ENCODE measurements at places on chromosomes 12 and 14.

DNA sequence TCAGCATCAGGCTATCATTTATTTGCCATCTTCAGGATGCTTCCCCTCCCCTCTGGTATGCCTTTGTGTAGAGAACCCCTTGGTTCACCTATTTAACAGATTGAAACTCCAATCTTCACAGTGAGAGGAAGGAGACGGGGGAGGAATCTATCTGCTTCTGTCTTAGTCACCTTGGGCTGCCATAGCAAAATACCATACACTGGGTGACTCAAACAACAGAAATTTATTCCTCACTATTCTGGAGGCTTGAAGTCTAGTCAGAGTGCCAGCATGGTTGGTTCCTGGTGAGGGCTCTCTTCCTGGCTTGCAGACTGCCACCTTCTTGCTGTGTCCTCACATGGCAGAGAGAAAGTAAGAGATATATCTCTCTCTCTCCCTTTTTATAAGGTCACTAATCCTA lies 13.5 kb upstream of the EML1 start:
- no peak for DNase-seq

DNA sequence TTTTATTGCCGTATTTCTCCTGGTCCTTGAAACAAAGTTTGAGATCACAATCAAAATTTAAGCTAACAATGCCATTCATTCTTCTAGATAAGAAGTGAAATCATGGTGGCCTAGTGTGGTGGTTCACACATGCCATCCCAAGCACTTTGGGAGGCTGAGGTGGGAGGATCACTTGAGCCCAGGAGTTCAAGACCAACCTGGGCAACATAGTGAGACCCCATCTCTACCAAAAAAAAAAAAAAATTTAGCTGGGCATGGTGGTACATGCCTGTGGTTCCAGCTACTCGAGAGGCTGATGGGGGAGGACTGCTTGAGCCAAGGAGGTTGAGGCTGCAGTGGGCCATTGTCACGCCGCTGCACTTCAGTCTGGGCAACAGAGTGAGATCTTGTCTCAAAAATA lies 24.2 kb downstream of the GDF11 start:
- DNase-seq = no peak

- no peak for DNase-seq
Observed at GRCh38 chr14:89921346-89921745, 33.2 kb downstream of the EFCAB11 start.

DNA sequence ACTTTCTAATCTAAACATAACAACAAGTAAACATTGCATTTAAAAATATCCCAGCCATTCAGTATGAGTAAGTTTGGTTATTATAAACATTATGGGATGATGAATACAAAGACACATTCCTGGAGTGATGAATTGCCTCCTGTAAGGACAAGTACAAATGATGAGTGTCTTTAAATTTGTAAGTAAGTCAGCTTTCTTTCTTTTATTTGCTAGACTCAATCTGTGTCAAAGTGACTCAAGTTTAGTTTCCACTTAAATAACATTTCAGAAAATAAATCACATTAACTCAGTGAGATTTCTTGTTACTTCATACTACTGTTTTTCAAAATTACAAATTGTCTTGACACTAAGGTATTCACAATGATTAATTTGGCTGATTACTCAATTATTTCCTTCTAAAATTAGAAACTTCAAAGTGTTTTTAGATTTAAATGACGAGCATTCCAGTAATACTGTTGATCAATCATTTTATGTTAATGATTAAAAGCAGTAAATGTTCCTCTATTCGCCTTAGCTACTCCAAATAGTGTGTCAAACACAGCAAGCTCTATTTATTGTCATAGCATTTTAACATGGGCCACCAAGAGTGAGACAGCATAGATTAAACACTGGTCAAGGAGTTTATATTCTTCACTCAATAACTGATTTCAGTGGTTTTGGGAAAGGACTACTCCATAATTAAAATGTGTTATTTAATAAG lies 658.0 kb upstream of the MDGA2 start:
- no peak for DNase-seq

DNA sequence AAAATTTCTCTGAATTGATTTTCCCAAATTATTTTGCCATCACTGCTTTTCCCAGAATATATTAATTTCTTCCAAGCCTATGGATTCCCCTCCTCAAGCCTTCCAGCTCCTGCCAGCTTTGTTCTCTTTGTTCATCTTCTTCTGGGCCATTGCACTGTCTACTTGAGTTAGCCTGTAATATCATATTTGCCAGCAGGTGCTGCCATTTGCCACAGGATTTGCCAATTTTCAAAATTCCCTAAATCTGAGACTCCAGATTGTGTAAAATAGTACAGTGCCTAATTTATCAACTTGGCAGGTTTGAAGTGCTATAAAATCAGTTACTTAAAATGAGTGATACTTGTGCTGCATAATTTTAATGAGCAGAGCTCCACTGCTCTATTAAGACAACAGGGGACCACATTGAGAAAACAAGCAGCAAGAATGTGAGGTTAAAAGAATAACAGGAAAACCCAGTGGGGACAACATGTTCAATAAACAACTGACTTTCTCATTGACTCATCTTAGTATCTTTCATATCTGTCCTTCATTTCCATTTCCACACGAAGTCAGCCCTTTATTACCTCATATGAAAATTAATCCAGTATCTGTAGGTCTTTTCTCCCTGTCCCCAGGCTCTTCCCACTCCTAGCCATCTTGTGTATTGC lies 84.6 kb upstream of the CCDC196 start:
- DNase-seq = no peak
